Endothelial cell (in vitro differentiated cells): ENCODE measurements at places on chromosomes 7 and 10.

- no peak for DNase-seq
These were observed 72.1 kb upstream of the STARD3NL start for GRCh38 chr7:38105874-38106483.

- no peak for DNase-seq
These were observed 579.0 kb upstream of the FZD8 start for GRCh38 chr10:36221101-36221500.

DNA sequence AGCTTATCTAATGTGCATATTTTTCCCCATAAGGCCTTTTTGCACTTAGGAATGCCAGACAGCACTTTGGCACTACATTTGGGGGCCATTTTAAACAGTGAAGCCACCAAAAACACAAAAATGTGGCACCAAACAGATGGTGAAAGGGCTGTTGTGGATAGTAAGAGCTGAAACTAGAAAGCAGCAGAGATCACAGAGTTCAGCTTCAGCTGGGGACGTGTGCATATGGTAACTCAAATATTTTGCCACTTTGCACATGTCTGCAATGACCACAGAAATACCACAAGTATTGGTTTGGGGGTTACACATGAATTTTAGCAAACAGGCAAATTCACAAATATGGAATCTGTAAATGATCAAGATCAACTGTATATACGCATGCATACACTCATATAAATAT, 72.8 kb downstream of the PODXL start:
- DNase-seq = no peak

- no peak for DNase-seq
These were observed 110.4 kb downstream of the CAMK1D start for GRCh38 chr10:12459762-12460161.

DNA sequence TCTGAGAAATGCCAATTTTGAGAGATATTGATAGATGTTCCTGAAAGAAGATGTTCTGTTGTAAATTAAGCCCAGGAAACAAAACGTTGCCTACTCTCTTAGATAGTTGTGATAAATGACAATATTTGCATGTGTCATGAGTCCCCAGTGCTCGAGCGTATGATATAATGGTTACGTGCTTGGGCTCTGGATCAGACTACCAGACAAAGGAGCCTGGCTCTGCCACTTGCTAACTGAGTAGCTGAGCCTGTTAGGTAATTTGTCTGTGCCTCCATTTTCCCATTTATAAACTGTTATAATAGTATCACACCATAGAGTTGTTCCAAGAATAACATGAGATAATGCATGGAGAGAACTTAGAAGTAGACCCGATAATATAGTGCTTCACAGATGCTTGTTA, 1.8 kb downstream of the A1CF start:
- DNase-seq = no peak
